Large intestine (tissue), 12 donors: ENCODE measurements at places on chromosomes 11 and 22. TPM values are rescaled to one million over a fixed set of nuclear protein-coding genes. Genes with fewer than 3 reads are reported as not detected.

MMP1 gene
- polyA plus RNA-seq, result 5.5 TPM

CSNK1E gene
- polyA plus RNA-seq, result 125 TPM

FGF3 gene
- not detected for polyA plus RNA-seq

MS4A15 gene
- 0.04 TPM for polyA plus RNA-seq

PANX3 gene
- 0.03 TPM for polyA plus RNA-seq

SHANK2 gene
- polyA plus RNA-seq, result 16.5 TPM

OR2D2 gene
- polyA plus RNA-seq, result not detected

ZNF214 gene
- 7.7 TPM for polyA plus RNA-seq

- H3K27me3 ChIP-seq, result no peaks in the 10 kb centered on the region
- peaks cover 10% of the 10 kb centered on the region for H3K4me1 ChIP-seq
- DNase-seq, result no peak
- H3K27ac ChIP-seq, result no peak overlapping the region
- H3K4me3 ChIP-seq, result no peak overlapping the region
Observed at GRCh38 chr11:67433536-67434394, 3.7 kb downstream of the PTPRCAP start.

GRCh38 chr11:12815129-12815480 is 140.9 kb downstream of the TEAD1 start:
- H3K4me3 ChIP-seq, result peak overlapping the region; percentile 2
- DNase-seq, result no peak

DNA sequence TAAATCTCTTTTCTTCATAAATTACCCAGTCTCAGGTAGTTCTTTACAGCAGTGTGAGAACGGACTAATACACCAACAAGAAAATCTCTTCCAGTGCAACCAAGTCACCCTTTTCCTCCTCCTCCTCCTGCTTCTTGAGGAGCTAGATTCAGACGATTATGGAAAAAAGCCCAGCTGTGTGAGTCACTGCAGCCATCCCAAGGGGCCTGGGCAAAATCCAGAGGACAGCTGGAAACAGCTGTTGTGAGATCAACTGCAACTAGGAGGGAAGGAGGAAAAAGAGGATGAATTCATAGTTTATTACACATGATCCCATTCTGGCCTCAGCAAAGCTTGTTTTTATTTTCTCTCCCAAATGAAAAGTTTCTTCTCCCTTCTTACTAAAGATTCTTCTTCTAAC is 32.9 kb downstream of the RBFOX2 start:
- no peaks in the 10 kb centered on the region for H3K36me3 ChIP-seq
- peak overlapping the region; percentile 59 for H3K27ac ChIP-seq
- DNase-seq, result peak; percentile 68
- H3K4me1 ChIP-seq, result peaks cover 7% of the 10 kb centered on the region

GRCh38 chr22:49608228-49608627 is 219.4 kb downstream of the BRD1 start:
- H3K4me1 ChIP-seq, result no peaks in the 10 kb centered on the region
- no peaks in the 10 kb centered on the region for H3K36me3 ChIP-seq
- no peaks in the 10 kb centered on the region for H3K27me3 ChIP-seq
- no peak overlapping the region for H3K27ac ChIP-seq
- H3K4me3 ChIP-seq, result no peak overlapping the region
- no peak for DNase-seq

GRCh38 chr11:13207665-13208594 is 69.7 kb upstream of the BMAL1 start:
- H3K27ac ChIP-seq, result peak overlapping the region; percentile 71
- H3K4me3 ChIP-seq, result peak overlapping the region; percentile 23
- peaks cover 2% of the 10 kb centered on the region for H3K27me3 ChIP-seq
- peaks cover 15% of the 10 kb centered on the region for H3K4me1 ChIP-seq
- DNase-seq, result peak; percentile 70

- no peaks in the 10 kb centered on the region for H3K27me3 ChIP-seq
- no peak overlapping the region for H3K4me3 ChIP-seq
- peaks cover 21% of the 10 kb centered on the region for H3K36me3 ChIP-seq
Observed at GRCh38 chr22:24440270-24440717, 12.9 kb downstream of the ADORA2A start.

- peaks cover 46% of the 10 kb centered on the region for H3K36me3 ChIP-seq
- H3K4me1 ChIP-seq, result no peaks in the 10 kb centered on the region
- DNase-seq, result peak; percentile 64
- no peak overlapping the region for H3K27ac ChIP-seq
Observed at GRCh38 chr11:73931039-73931645, 19.7 kb upstream of the DNAJB13 start.

GRCh38 chr11:21641869-21642268 is 551.0 kb upstream of the ANO5 start:
- no peaks in the 10 kb centered on the region for H3K4me1 ChIP-seq
- no peaks in the 10 kb centered on the region for H3K36me3 ChIP-seq
- no peak overlapping the region for H3K4me3 ChIP-seq
- H3K27ac ChIP-seq, result no peak overlapping the region

DNA sequence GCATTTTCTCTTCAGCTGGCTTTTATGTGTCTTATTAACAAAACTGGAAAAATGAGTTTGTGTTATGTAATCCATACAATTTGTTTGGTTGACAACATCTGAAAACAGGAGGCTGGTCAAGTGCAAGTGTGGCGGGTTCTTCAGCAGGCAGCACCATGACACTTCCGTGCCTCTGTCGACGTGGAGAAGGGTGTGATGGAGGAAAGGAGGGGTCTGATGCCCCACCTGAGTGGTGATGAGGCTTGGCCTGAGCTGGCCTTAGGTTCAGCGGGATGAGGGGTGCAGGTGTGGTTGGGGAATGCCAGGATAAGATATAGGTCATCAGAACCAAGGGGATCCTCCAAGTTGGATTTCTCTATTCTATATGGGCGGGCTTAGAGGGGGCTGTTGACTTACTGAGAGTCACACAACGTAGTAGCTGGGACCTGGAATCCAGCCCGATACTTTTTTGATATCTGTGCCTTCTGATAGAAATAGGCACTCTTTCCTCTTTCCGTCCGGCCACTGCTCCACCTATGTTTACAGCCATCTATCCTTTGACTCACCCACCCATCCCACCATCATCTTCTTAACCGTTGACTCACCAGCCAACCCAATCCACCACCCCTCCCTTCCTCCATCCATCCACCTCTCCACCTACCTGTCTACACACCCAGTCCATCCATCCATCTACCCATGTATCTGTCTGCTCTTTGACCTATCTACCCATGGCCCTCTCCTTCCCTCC is 29.0 kb downstream of the SHANK3 start:
- H3K4me3 ChIP-seq, result no peak overlapping the region
- DNase-seq, result no peak
- H3K27me3 ChIP-seq, result no peaks in the 10 kb centered on the region
- H3K36me3 ChIP-seq, result peaks cover 50% of the 10 kb centered on the region
- H3K4me1 ChIP-seq, result peaks cover 46% of the 10 kb centered on the region

DNA sequence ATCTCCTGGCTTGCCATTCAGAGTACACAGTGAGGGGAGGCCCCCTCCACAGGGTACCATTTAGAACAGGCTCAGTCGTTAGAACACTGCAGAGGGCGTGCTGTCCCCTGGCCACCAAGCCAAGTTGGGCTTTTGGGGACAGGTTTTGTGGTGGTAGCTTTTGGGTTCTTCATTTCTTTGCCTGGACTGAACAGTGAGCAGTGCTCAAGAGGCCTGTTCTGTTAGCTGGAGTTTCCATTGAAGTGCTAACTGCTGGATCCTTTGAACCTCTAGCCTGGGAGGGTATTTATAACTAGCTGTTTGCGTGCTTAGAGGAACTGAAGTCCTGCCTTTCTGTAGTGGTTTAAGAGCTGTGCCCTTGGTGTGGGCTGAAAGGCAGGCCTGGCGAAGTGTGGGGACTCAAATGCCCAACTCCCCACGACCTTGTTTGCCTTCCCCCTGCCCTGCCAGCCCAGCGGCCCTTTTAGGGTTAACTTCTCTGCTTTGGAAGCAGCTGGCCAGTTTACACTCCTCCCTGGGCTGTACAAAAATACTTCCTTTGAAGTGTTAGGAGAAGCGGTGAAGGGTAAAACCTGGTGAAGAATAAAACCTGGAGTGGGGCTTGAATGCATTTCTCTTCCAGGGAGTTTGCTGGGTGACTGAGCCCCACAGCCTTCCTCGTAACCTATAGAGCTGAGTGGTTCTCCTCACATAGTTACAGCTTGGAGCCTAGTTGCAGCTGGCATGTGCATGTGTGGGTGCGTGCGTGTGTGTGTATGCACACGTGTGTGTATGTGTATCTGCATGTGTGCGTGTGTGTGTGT is 34.6 kb downstream of the ZNRF3 start:
- H3K27me3 ChIP-seq, result no peaks in the 10 kb centered on the region
- peaks cover 44% of the 10 kb centered on the region for H3K4me1 ChIP-seq
- H3K36me3 ChIP-seq, result no peaks in the 10 kb centered on the region
- no peak overlapping the region for H3K4me3 ChIP-seq
- DNase-seq, result peak; percentile 71
- peak overlapping the region; percentile 39 for H3K27ac ChIP-seq

DNA sequence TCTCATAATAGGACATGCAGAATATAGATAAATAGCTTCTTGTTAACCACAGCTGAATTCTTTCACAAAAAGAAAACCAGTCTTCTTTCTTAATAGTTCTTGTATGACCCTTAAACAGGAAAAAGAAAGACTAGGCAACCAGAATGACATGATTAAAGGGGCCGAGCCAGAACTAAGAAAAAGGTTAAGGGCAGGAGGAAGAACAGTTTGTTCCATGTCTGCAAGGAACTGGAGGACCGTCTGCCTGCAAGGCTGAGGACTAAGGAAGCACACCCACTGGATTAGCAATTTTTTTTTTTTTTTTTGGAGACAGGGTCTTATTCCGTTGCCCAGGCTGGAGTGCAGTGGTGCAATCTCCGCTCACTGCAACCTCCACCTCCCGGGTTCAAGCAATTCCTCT is 26.0 kb upstream of the TMPRSS5 start:
- H3K4me3 ChIP-seq, result no peak overlapping the region
- no peaks in the 10 kb centered on the region for H3K4me1 ChIP-seq
- H3K27ac ChIP-seq, result no peak overlapping the region
- H3K27me3 ChIP-seq, result no peaks in the 10 kb centered on the region
- peaks cover 39% of the 10 kb centered on the region for H3K36me3 ChIP-seq

- no peak for DNase-seq
- peaks cover 91% of the 10 kb centered on the region for H3K27me3 ChIP-seq
Observed at GRCh38 chr22:41915786-41916493, 1.1 kb upstream of the SHISA8 start.

- H3K27me3 ChIP-seq, result no peaks in the 10 kb centered on the region
- H3K36me3 ChIP-seq, result no peaks in the 10 kb centered on the region
- peaks cover 8% of the 10 kb centered on the region for H3K4me1 ChIP-seq
- H3K27ac ChIP-seq, result no peak overlapping the region
Observed at GRCh38 chr11:114438303-114438702, 964 bp upstream of the REXO2 start.

GRCh38 chr11:94796863-94797262 is 28.7 kb downstream of the AMOTL1 start:
- H3K27me3 ChIP-seq, result no peaks in the 10 kb centered on the region
- H3K4me3 ChIP-seq, result no peak overlapping the region
- peaks cover 20% of the 10 kb centered on the region for H3K36me3 ChIP-seq
- no peak for DNase-seq
- H3K4me1 ChIP-seq, result no peaks in the 10 kb centered on the region

GRCh38 chr11:76314741-76315090 is 66.2 kb downstream of the THAP12 start:
- peaks cover 6% of the 10 kb centered on the region for H3K27me3 ChIP-seq
- no peak overlapping the region for H3K27ac ChIP-seq
- no peak for DNase-seq
- H3K36me3 ChIP-seq, result no peaks in the 10 kb centered on the region

DNA sequence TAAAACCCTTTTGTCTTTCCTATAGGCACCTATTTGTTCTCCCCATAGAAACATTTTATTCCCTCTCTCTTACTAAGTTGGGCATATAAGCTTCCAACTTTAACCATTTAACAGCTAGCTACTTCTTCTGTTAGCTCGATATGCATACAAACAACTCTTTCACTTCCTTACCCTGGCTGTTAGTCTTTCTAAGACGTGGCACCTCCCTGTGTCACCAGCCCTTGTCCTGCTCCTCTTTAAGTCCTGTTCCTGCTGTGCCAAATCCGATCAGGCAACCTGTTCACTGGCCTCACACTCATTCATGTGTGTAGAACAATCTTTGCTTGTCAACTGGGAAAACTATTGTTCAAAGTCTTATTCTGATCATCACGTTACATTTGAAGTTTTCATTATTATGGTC is 1376.1 kb upstream of the TENM4 start:
- no peak overlapping the region for H3K4me3 ChIP-seq
- H3K4me1 ChIP-seq, result no peaks in the 10 kb centered on the region
- no peaks in the 10 kb centered on the region for H3K36me3 ChIP-seq
- no peak overlapping the region for H3K27ac ChIP-seq
- no peak for DNase-seq

DNA sequence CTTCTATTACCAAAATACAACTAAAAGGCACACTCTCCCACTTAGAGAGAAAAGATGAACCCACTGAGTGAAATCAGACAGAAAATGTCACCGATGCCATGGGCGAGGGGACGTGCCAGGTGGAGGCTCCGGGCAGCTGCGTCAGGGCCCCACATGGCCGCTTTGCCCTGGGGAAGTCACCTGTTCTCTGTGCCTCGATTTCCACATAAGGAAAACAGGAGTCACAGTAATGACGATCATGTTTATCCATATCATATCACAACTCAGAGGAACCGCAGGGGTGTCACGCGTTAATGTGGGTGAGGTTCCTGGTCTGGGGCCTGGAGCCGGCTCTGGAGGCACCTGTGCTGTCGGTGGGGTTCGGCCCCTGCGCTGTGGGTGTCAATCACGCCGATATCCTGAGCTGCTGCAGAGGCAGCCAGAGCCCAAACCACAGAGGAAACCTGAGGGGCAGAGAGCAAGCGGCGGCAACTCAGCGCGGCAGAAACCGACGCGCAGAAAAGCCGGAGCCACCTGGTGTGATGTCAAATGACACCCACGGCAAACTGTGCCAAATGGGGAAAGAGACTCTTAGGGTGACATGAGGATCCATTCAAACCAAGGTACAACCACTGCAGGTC is 243.7 kb downstream of the BRD1 start:
- H3K4me1 ChIP-seq, result no peaks in the 10 kb centered on the region
- no peak overlapping the region for H3K4me3 ChIP-seq
- no peak for DNase-seq
- H3K27me3 ChIP-seq, result no peaks in the 10 kb centered on the region
- H3K27ac ChIP-seq, result no peak overlapping the region
- H3K36me3 ChIP-seq, result no peaks in the 10 kb centered on the region

DNA sequence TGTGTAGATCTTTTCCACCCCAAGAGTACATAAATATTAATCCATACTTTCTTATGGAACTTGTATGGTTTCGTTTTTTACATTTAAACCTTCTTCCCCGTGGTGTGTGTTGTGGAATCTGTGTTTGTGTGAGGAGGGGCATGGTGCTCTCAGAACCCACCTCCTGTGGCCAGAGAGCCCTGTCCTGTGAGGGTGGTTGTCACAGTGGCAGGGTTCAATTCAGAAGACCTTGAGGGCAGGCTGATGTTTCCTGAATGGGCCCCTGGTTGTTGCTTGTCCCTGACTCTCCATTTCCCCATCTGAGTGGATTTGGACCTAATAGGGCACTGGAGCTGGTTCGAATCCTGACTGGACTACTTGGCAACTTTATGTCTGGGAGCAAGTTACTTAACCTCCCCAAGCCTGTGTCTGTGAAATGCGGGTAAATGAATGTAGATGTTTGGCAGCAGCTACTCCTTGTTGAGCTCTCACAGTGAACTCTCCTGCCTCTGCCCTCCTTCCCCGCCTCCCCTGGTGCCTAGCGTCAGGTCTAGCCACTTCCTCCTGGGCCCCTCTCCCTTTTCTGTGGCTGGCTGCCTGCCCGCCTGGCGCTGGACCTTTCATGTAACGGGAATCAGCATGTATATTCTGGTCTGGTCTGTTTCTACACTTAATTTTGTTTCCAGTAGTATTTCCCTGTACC is 7.3 kb downstream of the NEAT1 start:
- H3K4me3 ChIP-seq, result no peak overlapping the region
- peaks cover 7% of the 10 kb centered on the region for H3K4me1 ChIP-seq
- H3K27me3 ChIP-seq, result no peaks in the 10 kb centered on the region
- no peak for DNase-seq

- H3K36me3 ChIP-seq, result no peaks in the 10 kb centered on the region
- H3K27ac ChIP-seq, result no peak overlapping the region
- H3K27me3 ChIP-seq, result no peaks in the 10 kb centered on the region
- peaks cover 16% of the 10 kb centered on the region for H3K4me1 ChIP-seq
- DNase-seq, result no peak
Observed at GRCh38 chr11:94923004-94923334, 50.4 kb downstream of the CWC15 start.
